Ovary (tissue), 10 donors: ENCODE measurements at places on chromosomes 5 and 9. TPM values are rescaled to one million over a fixed set of nuclear protein-coding genes. Genes with fewer than 3 reads are reported as not detected.

OSMR gene
- 21.9 TPM for total RNA-seq

DAB2IP gene
- total RNA-seq: 79.0 TPM

TMEM252 gene
- not detected for total RNA-seq

GRCh38 chr5:96530901-96531300 is 97.9 kb upstream of the PCSK1 start:
- no peaks in the 10 kb centered on the region for H3K4me1 ChIP-seq
- no peaks in the 10 kb centered on the region for H3K27me3 ChIP-seq
- DNase-seq: no peak
- H3K36me3 ChIP-seq: no peaks in the 10 kb centered on the region

CBY3 gene
- not detected for total RNA-seq
